ENCODE measurements at places on chromosomes 4 and X.

DNA sequence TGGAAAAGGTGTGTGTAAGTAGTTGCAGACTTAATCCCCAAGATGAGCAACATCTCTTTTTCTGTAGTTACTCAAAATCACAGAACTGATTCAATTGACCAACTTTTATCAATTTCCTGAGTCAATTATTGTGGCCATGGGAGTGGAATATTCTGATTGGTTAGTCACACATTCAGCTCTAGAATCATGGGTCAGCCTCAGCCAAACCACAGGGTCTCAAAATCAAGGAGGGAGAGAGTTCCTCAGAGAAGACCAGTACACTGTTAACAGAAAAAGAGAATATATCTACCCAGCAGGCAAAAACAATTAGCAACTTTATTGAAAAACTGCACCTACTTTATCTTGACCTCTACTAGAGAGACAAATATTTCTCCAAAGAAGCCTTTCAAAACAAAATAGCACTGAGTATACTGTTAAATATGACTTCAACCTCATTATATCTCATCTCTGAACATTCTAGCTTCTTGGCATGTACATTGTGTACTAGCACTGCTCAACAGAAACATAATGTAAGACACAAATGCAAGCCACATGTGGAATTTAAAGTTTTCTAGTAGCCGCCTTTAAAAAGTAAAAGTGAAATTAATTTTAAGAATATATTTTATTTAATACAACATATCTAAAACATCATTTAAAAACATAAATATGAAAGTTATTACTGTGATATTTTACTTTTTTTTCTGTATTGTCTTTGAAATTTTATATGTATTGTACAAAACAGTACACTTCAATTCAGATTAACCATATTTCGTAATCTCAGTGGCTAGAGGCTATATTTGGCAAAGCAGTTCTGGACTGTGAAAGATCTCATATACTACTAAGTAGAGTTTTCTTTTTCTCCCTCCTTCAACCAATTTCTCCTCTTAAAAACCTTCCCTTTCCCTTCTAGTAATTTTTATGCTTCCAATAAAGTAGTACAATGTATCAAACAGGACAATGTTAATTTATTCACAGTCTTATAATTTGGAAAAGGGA lies 11.8 kb upstream of the LCORL start:
- no peak for DNase-seq

GRCh38 chr4:186485150-186485549 lies 70.2 kb downstream of the MTNR1A start:
- DNase-seq, result no peak

GRCh38 chr4:159508917-159509500 lies 406.1 kb downstream of the RAPGEF2 start:
- DNase-seq, result no peak

DNA sequence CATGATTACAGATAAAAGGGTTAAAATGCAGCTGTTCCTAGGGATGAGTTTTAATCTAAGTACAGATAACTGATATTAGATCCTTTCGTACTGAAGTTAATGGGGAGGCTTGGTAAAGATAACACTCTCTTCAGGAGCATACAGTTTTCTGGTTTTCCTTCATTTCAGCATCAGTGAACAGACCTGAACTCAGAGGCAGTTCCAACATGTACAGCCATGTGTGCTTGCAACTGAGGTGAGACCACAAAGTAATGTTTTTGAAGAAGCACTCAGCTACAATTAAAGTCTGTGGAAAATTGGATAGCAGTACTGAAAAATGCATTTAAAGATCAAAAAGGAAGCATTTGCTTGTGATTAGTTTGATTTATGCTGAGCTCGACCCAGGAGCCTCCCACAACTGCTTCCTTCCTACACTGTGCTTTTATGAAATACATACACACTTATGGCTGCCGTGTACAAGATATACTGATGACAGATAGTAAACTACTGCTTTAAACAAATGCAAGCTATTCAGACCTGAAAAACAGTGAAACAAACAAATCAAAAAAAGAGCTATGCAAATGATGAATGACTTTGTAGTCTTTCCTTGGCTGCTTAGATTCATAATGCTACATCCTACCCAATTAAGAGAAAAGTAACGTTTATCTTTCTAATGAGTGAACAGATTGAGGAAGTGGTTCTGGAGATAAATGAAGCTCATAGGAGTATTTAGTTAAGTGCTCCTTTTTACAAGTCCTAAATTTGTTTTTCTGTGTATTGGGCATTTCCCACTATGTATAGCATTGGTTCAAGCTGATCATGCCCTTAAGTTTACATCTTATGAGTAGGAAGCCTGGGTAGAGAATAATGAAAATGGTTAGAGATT lies 68.4 kb downstream of the PDLIM5 start:
- no peak for DNase-seq

DNA sequence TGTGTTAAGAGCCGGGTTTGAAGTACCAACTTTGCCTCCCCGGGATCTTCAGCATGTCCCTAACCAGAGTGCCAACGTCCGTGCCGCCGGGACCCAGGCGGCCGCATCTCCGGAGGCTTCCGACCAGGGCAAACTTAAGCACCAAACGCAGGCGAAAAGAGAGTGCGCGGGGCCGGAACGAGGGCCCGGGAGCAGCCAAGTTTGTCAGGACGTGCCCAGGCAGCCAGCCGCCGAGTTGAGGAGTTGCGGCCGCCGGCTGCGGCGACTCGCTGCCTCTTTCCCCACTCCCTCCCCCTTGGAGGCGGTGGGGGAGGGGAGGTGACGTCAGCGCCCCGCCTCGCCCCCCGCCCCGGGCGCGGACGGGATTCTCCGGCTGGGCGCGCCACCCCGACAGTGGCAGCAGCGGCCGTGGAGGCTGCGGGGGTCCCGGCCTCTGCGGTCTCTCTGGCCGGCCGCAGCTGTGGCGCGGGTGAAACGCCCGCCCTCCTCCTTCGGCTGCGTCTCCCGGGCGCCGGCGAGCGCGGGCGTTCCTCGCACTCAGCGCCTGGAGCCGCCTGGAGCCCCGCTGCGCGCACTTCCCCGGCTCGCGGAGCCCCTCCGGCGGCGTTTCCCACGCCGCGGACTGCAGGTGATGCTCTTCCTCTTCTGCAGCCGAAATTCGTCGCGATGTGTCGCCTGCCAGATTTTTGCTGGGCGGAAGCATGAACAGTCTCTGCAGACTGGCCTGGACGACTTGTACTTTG lies 2.9 kb upstream of the FAT1 start:
- DNase-seq, result no peak

Measured in stimulated activated CD8-positive, alpha-beta memory T cell treated with anti-CD3 and anti-CD28 coated beads, Interleukin-12 subunit alpha, Interleukin-12 subunit beta, amount 100 ng/mL, for 1 hour (primary cell).